ENCODE measurements at places on chromosomes 12 and 14.

DNA sequence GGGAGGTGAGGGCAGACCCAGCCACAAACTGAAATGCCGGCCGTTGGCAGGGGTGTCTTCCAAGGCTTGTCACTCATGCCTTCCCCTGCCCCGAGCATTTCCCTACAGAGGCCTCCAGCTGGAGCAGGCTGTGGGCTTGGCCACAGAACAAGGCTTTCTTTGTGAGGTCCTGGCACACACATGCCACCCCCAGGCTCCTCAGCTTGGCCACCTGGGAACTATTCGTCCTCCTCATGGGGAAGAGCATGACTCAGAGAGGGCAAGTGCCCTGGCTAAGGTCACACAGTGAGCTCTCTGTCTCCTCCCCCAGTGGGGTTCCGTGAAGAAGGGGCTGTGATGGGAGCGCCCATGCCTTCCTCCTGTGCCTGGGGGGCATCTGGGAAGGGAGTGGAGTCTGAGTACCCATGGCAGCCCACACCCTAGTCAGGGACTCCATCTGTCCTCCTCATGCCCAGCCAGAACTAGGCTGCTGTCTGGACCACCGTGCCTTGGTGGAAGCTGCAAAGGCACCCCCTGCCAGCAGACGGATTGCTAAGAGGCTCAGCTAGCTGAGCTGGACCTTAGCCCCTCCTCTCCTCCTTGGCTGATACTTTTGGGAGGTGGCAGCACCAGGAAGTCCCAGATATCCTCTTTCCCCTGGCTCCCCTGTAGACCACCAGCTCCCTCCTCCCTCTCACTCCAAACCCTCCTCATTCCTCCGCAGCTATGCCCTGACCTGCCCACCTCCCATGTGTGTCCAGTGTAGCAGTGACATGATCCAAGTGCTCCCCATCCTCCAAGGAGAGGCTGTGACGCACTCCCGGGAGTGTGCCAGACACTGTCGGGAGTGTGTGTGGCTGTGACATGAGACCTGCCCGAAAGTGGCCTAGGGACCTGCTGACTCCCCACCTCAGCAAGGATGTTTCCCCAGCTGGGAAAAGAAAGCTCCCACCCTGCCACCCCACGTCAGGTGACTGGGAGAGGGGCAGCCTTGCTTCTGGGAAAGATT lies 21.4 kb downstream of the ABCB9 start:
- DNase-seq, result no peak

DNA sequence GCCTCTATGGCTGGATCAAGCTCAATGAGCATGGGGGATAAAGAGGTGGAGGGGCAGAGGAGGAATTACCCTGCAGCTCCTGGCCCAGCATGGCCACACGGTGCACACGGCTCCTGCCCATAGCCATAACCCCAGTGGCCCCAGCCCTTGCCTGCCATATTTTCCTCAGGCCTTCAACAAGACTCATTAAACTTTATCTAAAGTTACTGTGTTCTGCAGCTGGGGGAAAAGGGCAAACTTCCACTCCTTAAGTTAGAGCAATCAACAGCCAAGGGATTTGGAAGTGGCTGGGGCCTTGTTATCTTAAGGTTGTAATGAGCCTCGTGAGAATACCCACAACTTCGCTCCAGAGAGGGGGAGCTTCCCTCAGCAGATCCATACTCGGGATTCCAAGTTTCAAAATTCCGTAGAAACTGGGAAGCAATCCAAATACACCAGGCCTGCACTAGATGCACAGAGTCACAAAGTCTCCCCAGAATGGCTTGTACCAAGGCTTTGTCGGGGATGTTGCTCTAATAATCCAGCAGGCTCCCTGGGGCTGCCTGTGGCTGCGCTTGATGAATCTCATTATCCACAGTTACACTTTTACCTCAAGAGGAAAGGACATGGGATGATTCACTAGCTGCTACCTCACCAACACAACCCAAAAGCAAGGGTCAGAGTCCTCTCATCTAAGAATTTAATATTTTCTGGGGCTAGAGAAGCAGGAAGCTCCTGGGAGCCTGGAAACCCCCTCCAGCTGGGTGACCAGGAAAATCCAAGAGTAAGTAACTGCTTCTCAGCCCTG lies 13.0 kb upstream of the OR6J1 start:
- DNase-seq, result no peak

- no peak for DNase-seq
These were observed 20.3 kb downstream of the FCF1 start for GRCh38 chr14:74733221-74733620.

GRCh38 chr14:106419376-106419965 lies 893.1 kb downstream of the TMEM121 start:
- DNase-seq, result no peak

GRCh38 chr12:77767756-77768343 lies 62.8 kb upstream of the NAV3 start:
- no peak for DNase-seq

GRCh38 chr12:110349096-110349495 lies 54.4 kb downstream of the ANAPC7 start:
- DNase-seq, result no peak

DNA sequence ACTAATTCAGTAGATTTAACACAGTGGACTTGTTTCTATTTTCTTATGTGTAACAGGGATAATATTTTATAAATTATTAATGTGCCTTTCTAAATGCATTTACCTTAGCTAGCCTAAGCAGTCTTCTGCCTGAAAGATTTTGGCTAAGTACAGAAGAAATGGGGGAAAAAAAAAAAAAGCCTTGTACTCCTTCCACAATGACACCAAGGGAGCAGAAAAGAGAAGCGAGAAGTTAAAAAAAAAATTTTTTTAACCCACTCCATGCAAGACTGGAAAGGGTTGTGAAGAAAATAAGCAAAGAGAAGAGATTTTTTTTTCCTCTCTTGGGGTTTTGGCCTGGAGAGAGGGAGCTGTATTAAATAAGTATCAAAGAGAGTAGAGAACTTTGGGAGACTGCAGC lies 28.7 kb downstream of the NELL2 start:
- DNase-seq, result no peak

DNA sequence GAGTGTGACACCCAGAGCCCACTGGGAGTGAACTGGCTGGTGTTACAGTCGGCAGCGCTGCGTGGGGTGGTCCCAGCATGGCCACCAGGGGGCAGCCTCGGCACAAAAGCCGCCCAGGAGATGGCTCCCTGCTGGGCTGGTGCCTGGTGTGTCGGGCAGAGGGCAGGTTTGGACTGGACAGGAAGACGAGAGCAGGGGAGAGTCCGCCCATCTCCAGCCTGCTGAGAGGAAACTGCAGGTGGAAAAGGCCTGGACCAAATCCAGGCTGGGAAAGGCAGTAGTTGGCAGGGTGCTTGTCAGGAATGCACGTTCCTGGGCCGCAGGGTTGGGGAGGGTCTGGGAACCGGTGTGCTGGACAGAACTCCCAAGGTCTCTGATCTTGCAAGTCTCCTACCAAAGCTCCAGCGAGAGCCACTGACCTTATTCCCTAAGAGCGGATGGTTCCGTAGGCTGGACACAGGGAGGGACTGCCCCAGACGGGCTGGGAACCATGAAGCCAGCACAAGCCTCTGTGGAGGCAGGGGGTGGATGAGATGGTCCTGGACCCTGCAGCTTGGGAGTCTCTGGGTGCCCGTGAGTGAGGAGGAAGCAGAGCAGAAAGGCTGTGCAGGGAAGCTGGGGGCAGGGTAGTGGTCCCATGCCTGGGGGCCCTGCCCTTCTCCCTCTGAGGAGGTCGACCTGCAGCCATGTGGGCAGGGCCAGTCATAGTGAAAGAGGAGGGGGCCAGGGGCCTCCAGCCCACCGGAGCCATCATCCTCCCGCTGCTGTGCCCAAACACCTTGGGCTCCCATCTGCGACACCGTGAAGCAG lies 1.8 kb downstream of the AHNAK2 start:
- DNase-seq, result no peak

GRCh38 chr14:86521843-86522242 lies 991.9 kb downstream of the FLRT2 start:
- DNase-seq, result no peak

- no peak for DNase-seq
These were observed 493 bp downstream of the NUMB start for GRCh38 chr14:73457924-73458182.

DNA sequence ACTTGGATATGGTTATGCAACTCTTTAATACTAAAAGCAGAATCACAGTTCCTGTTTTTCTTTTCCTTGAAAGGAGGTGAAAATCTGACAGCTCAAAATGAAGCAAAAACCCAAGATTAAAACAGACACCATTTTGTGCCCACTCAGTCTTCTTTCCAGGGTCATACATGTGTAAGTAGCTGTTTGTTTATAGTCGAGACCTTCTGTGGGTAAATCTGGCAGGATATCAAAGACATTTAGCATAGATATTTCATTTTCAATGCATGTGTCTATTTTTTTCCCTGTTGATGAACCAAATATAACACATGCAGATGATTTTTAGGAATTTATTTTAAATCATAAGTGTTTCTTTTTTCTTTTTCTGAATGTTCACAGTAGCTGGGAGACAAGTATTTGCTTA lies 398.8 kb downstream of the FOXG1 start:
- DNase-seq, result no peak

- DNase-seq, result no peak
These were observed 43.9 kb upstream of the FBRSL1 start for GRCh38 chr12:132445884-132446632.

DNA sequence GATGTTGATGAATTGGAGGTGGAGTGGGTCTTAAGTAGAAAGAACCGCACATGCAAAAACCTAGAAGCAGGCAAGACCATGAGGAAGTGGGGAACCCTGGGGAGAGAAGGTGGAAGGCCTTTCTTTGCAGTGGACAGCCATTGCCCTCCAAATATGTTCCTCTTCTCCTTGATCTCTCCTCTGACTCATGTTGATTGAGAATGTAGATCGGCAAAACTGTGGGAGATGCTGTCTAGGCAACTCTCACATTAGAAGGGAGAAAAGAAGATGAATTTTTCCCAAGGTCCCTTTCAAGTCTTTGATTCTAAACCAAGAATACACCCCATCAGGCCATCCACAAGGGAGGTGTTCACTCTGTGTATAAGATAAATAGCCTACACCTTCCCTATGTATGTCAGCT lies 257.5 kb downstream of the MSRB3 start:
- DNase-seq, result no peak

Data from smooth muscle cell of the brain vasculature (primary cell).